Sigmoid colon (tissue), 7 donors: ENCODE measurements at places on chromosomes 12 and 14. TPM values are rescaled to one million over a fixed set of nuclear protein-coding genes. Genes with fewer than 3 reads are reported as not detected.

TMTC3 gene
- 21.4 TPM for total RNA-seq

STAC3 gene
- 2.8 TPM for total RNA-seq

FOXA1 gene
- total RNA-seq, result not detected

BLTP3B gene
- 41.7 TPM for total RNA-seq

REM2 gene
- total RNA-seq, result 1.4 TPM

FKBP11 gene
- 7.5 TPM for total RNA-seq

DCN gene
- 675 TPM for total RNA-seq

SSTR1 gene
- total RNA-seq, result 1.7 TPM

ACVRL1 gene
- total RNA-seq, result 77.8 TPM

SPX gene
- 0.71 TPM for total RNA-seq
